ENCODE measurements at places on chromosomes 1 and 21.

DNA sequence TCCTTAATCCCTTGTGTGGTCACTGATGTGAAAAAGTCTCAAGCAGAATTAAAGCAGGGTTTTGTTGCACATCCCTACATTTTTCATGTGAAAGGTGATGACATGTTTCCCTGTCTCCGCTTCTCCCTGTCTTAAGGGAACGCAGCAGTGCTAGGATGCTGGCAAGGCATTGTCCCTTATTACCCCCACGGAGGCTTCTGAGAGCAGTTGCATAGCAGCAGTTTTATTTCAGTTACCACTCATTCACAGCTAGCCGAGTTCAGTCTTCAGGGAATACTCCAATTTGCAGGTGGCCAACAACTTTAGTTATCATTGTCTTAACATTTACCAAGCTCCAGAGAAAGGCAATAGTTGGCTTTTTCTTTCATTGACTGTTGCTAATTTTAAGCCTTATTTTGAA, 89.1 kb downstream of the CLEC20A start:
- no peak for DNase-seq

DNA sequence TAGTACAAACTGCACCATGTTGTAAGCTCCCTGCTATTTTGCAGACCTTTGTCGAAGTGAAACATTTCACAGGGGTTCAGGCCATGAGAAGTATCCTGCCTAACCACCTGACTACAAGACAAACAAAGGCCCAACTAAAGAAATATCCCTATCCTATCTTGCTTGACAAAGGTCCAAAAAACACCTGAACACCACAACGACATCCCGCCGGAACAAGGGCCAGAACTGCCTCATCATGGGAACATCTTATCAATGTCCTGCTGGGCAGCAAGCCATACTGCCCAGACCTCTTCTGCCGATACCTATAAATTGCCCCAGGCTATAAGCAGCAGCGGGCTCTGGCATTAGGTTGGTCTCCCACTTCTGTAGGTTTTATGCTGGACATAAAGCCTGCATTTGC, 12.3 kb downstream of the MYSM1 start:
- no peak for DNase-seq

GRCh38 chr1:59025898-59026426, 242.1 kb upstream of the JUN start:
- no peak for DNase-seq

- peak; percentile 82 for DNase-seq
These were observed at the start of gene TMEM50A for GRCh38 chr1:25338188-25338981. Gene TMEM50A, plus strand, starts transcription at chr1:25338334. Its CDS starts 2,153 bp downstream, at chr1:25340487.

DNA sequence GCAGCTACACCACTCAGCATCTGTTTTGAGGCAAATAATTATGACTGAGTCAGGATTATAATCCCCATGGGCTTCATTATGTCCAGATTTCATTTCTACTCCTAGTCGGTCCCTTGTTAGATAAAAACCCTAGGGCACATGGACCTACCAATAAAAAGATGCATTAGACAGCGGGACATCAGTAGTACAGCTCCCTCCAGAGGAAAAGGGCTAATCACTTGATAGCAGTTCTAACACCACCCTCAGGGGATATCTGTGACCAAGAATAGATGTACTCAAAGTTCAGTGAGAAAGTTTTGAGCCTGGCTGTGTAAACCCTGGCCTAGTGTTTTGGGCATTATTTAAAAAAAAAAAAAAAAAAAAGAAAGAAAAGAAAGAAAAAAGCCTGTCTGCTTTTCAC, 10.0 kb downstream of the GJA8 start:
- no peak for DNase-seq

DNA sequence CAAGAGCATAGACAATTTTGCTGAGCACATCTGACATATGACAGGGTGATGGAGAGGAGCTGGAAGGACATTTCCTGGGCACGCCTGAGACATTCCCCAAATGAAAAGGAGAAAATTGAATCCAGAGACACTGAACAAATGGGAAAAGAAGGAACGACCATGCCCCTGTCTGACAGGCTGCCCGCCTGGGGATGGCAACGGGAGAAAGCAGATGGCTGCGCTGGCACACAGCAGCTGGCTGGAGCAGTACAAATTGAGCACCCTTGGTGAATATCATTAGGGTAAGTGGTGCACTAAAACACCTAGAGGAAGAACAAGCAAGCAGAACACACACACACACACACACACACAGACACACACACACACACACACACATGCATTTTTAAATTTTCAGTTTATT, 174.3 kb upstream of the DUSP10 start:
- DNase-seq: no peak

GRCh38 chr1:15412843-15413242, 3.2 kb downstream of the EFHD2 start:
- no peak for DNase-seq

DNA sequence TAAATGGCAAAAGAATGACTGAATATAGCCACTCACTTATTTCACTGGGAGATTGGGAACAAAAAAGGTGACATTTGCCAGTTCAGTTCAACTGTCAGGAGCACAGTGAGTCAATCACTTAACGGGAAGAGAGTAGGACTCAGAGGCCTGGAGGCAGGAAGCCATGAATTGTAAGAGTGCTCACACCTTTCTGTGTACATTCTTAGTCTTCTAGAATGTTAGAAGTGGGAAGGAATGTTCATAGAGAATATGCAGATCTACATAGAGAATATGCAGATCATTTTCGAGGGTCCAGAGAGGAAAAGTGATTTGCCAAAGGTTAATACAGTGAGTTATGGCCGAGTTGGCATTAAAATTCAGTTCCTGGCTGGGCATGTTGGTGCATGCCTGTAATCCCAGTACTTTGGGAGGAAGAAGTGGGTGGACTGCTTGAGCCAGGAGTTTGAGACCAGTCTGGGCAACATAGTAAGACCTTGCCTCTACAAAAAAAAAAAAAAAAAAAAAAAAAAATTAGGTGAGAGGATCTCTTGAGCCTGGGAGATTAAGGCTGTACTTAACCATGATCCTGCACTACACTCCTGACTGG, 8.3 kb downstream of the IL20 start:
- DNase-seq: no peak

DNA sequence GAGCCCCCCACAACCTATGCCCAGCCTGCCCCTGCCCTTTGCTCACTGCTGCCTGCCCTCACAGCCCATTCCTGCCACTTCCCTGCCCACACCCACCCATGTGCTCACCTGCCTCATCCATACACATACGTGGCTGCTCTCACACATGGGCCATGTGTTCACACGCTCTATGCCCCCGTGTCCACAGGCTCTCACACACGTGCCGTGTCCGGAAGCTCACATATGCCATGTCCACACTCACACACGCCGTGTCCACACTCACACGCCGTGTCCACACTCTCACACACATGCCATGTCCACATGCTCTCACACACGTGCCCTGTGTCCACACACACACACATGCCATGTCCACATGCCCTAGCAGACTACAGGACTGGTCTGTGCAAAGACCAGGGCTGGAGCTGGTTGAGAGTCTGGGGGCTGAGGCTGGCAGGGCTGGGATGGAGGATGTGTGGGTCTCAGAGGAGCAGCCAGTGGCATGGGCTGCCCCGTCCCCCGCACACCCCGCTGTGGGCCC, 583 bp upstream of the RNF223 start:
- DNase-seq: no peak
